Germinal center (tissue), 1 donor: ENCODE measurements at places on chromosomes 5 and 9.

DNA sequence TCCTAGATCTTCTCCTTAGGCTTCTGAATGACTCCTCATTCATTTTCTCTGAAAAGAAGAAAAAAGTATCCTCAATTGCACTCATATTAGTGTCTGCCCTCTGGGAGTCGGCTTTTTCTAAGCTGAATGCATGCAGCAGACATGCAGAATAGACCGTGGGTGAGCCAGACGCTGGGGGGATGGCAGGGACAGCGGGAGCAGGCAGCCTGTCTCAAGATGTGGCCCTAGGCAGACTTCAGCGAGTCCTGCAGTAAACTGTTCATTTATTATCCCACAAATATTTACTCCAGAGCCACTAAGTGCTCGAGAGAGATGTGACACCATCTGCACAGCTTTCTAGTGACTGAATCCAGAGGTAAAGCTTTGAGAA is 164.9 kb upstream of the RAI14 start:
- DNase-seq, result no peak

GRCh38 chr5:138053554-138053953 is 20.7 kb upstream of the FAM13B start:
- no peak for DNase-seq

- DNase-seq, result no peak
These were observed 26.3 kb downstream of the LIFR start for GRCh38 chr5:38529955-38530646.

- DNase-seq, result no peak
These were observed 480.3 kb downstream of the RAB3C start for GRCh38 chr5:59062986-59063683.

DNA sequence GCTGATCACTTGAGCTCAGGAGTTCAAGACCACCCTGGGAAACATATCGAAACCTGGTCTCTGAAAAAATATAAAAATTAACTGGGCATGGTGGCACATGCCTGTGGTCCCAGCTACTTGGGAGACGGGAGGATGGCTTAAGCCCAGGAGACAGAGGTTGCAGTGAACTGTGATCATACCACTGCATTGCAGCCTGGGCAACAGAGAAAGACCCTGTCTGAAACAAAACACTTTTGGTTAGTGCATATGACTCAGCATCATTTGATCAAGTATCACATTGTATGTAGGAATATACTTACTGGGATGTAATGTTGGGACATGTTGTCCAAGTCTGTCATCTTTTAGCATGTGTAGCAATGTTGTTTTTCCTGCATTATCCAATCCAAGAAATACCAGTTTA is 12.0 kb downstream of the SAR1B start:
- no peak for DNase-seq

GRCh38 chr9:16289639-16290038 is 580.8 kb downstream of the BNC2 start:
- no peak for DNase-seq

DNA sequence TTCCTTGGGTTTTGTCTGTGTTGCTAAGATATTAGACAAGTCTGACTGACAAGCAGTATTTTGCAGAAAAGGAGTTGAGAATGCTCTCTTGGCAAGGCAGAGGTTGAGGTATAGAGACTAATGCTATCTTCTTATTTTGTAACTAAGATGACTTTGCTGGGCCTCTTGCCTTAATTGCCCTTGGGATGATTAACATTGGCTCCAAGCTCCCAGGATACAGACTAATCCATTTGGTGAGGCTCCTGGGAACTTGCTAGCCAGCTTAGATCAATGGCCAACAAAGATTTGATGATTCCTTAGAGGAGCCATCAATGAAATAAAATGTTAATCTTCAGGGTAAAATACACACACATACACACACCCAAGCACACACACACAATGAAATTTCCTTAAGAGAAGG is 28.7 kb upstream of the AP3B1 start:
- no peak for DNase-seq

DNA sequence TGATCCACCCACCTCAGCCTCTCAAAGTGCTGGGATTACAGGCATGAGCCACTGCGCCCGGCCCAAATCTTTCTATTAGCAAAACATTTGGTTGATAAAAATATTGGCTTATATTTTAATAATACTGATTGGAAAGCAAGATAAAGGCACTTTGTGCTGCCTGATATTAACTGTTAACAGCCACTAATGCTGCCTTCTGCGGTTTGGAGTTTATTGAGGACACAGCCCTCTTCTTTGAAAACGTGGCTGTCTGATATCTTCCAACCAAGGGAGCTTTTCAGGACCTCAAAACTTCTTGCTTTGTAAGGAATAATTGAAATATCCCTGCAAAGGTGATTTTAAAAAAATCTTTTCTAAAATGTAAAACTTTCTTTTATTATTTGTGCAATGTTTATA is 94.0 kb downstream of the IQGAP2 start:
- no peak for DNase-seq

DNA sequence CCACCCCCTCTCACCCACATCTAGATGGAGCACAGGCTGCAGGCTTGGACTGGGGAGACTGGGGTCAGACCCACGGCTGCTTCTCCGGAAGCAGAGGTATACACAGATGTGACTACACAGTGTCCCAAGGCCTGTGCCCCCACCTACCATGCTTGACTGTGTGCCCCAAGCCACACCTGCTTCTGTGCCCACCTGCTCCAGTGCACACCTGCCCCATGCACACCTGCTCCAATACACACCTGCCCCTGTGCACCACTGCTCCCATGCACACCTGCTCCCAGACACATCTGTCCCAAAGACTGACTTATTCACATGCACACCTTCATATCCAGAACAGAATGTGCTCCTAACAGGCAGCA is 5.5 kb upstream of the COL5A1 start:
- no peak for DNase-seq

DNA sequence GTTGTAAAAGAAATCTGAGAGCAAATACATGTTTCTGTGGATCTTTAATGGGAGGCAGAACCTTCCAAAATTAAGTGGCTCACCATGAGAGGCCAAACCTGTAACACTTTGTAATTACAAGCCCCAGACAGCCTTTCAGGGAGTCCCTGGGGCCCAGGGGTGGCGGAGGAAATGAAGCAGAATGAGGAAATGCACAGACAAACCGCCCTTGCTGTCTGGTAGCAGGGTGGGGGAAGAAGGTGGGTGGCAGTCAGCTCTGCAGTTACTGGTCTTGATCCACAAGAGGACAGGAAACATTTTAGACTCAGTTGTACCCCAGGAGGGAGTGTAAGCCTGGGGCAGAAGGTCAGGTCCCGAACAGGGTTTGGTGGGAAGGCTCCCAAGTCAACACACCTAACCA is 6.5 kb downstream of the ARL14EPL start:
- peak; percentile 57 for DNase-seq

DNA sequence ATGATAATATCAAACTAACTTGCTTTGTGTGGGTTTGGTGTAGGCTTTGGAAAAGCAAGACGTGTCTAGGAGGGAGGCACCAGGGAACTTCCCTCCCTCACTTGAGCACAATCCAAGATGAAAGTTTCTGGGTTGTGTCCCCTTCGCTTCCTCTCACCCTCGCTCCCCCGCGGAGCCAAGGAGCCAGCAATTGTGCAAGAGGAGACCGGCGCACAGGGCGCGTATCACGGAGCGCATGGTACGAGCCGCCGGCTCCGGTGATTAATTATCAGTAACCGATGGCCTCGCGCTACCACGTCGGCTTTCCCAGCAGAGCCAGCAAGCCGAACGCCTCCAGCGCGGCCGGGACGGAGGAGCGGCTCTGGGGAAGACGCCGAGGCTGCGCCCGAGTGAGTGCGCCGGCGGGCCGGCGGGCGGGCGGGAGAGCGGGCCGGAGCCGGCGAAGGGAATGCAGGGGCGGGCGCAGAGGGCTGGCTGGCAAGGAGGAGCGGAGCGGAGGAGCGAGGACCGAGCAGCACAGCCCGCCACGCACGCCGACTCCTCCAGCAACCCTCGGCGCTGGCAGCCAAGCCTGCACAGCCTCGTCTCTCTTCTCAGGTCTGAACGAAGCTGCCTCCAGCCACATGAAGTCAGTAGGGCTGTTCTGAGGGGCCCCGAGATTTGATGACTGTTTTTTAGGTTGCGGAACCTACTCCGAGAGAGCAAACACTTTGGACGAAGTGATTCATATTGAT is 143.6 kb downstream of the BNC2 start:
- DNase-seq, result no peak

DNA sequence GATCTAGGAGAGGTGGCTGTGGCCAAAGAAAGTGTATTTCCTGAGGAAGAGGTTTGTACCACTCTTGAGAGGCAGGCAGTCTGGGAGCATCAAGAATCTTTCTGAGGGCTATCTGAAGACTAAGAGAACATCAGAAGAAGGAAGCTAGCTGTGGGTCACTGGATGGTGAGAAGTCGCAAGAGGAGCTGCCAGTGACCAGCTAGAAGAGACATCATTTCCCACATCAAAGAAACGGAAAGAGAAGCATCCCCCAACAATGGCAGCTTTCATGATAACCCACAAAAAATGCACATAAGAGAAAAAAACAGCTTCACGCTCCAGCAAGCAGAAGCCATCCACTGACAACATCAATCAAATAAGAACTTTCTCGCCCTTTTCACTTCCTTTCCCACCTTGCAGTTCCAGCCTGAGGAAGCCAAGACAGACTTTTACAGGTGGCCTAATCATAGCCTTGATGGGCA is 25.0 kb upstream of the CEP78 start:
- DNase-seq, result no peak

DNA sequence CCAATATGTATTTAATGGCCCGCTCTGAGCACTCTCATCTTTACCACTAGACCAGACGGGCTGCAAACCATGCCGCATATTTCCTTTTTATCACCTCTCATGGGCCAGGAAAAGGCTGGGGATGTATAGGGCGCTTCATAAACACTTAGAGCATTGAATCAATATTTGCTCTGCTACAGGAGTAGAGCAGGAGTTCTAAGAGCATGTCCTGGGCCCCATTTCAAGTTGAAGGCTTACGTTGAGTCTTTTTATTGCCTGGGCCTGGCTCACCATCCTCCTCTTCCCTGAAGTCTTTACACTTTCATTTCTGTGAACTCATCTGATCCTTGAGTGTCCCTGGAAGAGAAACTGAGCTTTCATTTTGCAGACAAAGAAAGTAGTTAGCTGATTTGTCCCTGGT is 112.4 kb downstream of the FSTL4 start:
- no peak for DNase-seq

DNA sequence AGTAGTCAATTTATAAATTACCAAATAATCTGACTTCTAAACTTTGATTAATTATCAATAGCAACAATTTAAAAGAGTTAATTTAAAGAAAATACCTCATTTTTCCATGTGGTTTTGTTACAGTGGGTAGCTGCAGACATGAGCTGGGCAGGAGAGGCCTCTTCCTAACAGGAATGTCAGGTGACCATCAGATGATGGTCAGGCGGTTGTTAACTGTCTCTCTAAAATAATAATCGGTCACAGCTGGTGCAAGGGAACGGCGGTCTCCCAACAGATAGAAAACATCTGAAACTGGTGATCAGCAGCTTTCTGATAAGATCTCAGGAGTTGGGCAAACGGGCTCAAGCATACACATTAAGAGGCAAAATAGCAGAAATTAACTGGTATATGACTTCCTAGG is 342.7 kb upstream of the CYLC2 start:
- DNase-seq, result no peak

DNA sequence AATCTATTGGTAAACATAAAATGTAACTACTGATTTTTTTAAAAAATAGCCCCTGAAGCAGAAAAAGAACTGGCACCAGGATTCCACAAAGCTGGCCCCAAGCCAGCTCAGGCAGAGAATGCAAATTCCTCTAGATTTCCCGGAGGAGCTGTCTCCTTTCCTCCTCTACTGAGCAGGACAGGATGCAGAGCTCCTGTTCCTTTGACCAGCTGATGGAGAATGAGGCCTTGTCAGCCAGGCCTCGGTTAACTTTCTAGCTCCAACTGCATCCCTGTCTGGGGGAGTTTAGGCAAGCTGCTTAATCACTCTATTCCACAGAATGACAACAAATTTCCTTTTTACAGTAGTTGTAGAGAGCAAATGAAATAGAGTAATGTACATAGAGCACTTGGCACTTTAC is 155.5 kb downstream of the GNAQ start:
- no peak for DNase-seq

DNA sequence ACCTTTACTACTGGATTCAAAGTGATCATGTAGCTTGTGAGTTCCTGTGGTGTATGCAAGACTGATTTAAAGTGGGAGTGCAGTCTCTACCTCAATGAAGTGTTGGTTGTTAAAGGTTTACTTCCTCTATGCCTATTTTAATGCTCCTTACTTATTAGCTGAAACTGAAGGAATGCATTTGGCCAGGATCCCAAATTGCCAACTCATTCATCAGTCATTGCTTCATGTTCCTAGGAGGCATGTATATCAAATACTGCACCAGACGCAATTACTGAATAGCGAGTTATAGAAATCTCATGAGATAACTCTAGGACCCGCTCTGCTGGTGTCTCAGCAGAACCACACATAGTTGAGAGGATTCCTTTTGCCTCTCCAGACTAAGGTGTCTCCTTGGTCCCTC is 143.0 kb upstream of the RPS23 start:
- no peak for DNase-seq

DNA sequence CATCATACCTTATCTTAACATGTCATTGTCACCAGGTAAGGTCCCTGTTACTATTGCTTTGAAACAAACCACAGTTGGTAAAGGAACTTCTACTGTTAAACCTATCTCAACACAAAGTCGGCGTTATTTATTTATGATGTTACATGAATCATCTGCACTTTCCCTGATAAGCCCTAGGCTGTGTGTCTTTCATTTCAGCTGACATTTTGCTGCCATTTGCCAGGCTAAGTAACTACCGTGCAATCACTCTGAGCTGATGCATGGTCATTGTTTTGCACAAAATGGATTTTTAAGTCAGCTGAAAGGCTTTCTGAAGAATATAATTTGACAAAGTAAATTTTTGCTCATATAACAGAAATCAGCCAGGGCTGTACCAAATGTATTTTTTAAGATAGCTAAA is 546.5 kb downstream of the ZNF608 start:
- no peak for DNase-seq

DNA sequence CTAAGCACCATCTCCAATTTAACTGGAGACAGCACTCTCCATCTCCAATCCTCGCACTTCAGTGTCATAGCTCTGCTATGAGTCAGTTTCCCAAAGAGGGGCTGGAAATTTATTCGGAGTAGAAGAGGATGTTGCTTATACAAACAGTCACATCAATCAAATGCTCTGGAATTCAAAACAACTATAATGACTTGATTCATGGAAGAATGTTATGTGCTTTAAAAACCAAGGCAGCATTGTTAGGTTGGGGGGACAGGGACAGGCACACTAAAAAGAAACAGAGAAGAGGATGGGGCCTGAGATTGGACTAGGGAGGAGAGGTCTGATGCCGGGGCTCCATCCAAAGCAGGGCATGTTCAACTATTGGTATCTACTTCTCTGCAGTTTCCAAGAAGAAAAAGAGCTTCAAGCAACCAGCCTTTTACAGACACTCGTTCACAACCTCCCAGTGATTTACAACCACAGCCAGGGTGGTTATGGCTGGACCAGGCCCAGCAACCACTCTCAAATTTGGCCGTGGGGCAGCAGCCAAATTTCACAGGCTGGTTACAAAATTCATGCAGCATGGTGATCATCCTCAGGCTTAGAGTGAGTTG is 117.5 kb upstream of the ZNF366 start:
- no peak for DNase-seq
